ENCODE measurements at places on chromosomes 4 and X.

DNA sequence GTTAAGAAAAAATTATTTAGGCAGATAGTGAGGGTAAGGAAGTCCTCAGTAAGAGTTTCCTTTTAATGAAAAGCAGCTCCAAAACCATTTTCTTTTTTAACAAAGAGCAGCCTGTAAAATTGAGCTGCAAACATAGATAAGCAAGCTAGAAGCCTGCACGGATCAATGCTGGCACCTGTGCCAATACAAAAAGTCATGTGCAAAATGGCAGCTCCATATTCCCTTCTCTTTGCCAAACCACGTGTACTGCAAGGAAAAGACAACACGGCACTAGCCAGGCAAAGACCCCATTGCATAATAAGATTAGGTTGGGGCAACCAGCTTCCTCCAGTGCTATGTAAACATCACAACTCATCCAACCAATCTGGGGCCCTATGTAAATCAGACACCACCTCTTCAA is 268.4 kb upstream of the INTU start:
- DNase-seq, result no peak

DNA sequence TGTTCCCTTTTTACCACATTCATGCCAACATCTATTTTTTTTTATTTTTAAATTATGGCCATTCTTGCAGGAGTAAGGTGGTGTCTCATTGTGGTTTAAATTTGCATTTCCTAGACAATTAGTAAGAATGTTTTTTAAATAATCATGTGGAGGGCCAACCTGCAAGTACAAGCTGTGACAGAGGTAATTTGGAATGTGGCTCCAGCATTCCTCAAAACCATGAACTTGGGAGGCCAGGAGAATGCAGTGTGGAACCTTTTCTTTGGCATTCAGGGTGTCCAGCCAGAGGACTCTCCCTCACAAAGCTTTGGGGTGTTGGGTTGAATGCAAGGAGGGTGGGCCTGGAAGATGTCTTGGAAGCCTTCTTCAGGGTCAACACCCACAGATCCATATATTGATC is 7.3 kb upstream of the TMEM185A start:
- DNase-seq, result no peak

DNA sequence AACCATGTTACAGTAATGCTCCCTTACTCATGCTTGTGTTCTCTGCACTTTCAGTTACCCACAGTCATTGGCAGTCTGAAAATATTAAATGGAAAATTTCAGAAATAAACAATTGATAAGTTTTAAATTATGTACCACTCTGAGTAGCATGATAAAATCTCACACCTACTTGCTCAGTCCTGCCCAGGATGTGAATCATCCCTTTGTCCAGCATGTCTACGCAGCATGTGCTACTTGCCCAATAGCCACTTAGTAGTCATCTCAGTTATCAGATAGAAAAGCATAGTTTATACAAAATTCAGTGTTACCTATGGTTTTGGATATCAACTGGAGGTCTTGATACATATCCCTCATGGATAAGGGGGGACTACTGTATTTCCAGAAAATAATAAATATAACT is 577.1 kb downstream of the GALNTL6 start:
- no peak for DNase-seq

- no peak for DNase-seq
Measured at GRCh38 chr4:8517946-8518345, 62.2 kb upstream of the GPR78 start.

GRCh38 chr4:88975958-88976774 is 80.8 kb downstream of the FAM13A start:
- DNase-seq, result no peak

DNA sequence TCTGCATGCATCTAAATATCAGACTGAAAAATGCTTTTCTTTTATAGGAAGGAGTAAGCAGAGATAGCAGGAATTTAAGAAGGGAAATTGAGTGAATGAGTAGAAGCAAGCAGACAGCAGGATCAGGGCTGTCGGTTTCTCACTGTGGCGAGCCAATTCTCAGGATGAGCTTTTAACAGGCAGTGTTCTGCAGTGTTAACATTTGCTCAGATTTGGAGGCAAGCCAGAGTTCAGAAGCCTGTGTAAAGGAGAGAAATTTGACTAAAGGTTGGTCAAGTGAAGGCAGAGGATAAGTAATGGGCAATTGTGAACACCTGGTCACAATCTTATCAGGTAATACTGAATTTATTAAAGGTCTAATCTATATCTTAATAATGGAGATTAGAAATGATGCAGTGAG is 133.3 kb upstream of the MAGEB16 start:
- DNase-seq, result no peak

GRCh38 chr4:89379511-89380044 is 72.0 kb upstream of the GPRIN3 start:
- DNase-seq, result no peak

DNA sequence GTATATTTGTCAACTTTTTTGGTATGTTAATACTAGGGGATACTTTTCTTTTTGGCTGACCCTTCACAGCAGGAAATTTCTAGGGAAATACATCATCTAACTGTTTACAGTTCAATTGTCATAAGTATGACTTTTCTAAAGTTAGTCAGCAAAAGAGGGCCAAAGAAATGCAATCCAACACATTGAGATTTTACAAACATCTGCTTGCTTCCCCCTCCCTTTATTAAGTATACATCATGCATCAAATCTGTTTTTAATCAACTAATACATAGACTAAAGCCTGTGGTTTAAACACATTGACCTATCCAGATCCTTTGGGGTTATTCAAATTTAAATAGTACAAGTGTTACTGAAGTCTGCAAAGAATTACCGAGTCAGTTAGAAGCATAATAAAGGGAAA is 93.9 kb downstream of the MID1 start:
- no peak for DNase-seq

DNA sequence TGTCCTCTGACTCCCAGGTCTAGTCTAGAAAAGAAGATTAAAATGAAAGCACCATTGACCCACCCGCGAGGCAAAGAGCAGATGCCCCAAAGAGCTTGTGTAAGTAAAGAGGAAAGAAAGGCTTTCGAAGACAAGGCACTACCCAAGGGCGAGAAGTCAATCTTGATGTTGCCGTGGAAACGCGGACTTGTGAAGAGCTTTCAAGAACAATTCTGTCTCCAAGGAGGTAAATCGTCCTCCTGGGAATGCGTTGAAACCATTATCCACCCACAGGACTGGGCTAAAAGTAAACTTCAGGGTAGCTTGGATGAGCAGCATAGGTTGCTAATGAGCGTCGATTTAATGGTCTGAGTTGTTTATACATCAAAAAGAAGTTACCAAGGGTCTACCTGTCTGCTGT is 189.3 kb downstream of the DHRSX start:
- DNase-seq, result no peak

DNA sequence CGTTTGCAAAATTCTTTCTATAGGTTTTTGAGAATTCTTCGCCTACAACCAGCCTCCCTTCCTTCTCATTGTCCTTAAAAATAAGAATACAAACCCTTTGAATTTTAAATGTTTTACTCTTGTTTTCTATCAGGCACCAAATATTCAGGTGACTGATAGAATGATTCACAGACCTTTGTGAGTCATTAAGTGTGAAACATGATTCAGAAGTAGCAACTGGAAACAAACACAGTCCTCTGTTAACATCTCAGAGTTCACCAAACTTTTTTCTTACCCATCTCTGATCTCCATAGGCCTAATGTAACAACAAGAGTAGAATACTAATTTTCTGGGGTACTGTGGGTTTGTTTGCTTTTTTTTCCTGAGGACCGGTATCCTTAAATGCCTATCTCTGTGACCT is 63.4 kb upstream of the MAB21L2 start:
- no peak for DNase-seq

- no peak for DNase-seq
Measured at GRCh38 chrX:1894026-1894294, 279.1 kb downstream of the ASMT start.

GRCh38 chrX:21638311-21638710 is 19.8 kb downstream of the KLHL34 start:
- DNase-seq, result no peak

DNA sequence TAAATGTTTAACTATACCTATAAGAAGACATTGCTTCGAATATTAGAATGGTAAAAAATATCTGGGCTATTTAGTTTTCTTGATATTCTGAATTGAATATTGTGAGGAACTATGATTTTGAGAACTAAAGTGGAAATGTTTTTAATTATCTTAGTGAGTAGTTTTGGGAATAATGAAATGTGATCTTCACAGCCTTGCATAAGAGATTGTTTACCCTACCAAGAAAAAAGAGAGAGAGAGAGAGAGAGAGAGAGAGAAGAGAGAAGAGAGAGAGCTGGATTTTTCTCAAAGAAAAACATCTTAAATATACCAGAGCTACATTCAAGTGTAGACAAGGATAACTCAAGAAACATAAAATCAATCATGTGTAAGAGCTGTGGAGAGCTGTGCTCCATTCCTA is 148.7 kb upstream of the MAD2L1 start:
- DNase-seq, result no peak

GRCh38 chr4:175874306-175874705 is 62.2 kb upstream of the GPM6A start:
- DNase-seq, result no peak

DNA sequence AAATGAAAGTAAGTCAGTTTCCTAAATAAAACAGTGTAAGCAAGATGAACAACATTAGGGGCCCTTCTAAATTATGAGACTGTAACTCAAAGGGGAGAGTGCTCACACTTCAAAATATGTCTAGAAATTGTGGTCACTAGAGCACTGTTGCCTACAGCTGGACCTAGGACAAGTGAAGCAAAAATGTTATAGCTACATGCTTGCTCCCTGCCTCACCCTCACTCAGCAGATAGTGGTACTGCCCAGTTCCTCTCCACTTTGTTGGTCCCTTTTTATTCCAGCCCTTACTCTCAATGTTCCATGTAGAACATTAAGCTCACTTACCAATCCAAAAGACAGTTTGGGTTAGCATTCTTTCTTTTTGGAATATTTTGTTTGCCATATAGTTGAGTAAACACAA is 147.3 kb downstream of the GRIA3 start:
- no peak for DNase-seq

- no peak for DNase-seq
Measured at GRCh38 chr4:149980121-149980682, 98.0 kb upstream of the DCLK2 start.

GRCh38 chrX:63275127-63275526 is 76.0 kb downstream of the SPIN4 start:
- no peak for DNase-seq

DNA sequence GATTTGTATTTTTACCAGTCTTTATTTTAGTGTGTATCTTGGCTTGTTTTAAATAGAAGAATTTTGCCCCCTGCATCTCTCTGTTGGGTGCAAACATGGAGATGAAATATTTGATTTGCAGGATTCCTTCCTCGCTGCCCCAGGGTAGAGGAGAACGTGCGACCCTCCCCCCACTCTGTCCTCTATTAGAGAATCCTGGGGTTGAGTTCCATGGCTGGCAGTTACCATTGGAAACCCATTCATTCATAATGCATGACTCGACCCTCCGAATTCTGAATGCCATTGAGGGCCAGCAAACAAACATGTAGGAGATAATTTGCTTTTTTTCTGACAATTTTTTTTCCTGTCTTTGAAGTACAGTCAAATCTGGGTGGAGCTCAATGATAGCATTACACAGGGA is 53.7 kb downstream of the TRIM2 start:
- DNase-seq, result no peak

DNA sequence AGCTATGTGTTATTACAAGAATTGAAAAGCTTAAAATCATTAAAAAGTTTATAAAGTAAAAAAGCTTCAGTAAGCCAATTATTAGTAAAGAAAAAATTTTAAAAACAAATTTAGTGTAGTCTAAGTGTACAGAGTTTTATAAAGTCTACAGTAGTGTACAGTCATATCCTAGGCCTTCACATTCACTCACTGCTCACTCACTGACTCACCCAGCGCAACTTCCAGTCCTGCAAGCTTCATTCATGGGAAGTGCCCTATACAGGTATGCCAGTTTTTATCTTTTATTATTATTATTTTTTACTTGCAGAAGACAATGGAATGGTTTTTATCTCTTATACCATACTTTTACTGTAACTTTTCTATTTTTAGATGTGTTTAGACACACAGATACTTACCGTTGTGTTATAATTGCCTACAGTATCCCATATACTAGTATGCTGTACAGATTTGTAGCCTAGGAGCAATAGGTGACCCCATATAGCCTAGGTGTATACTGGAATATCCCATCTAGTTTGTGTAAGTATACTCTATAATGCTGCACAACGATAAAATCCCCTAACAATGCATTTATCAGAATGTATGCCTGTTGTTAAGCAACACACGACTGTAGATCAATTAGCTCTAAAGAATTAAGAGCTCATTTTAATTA is 230.7 kb downstream of the DCLK2 start:
- no peak for DNase-seq

DNA sequence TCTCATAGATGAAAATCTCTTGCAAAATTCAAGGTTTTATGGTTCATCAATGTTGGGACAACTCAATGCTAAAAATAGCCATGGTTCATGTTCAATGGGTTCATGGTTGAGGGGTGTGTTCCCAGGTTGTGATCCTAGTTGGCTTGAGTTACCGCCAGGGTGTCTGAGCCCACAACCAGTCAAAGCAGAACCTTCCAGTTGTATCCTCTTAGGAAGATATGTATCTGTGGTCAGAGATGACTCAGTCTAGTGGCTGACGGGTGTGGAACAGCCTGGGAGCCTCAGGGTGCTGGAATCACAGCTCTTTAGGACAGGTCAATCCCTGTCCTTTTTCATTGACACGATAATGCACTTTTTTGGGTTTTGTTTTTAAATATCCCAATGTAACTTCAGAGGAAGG is 192.3 kb upstream of the NR3C2 start:
- DNase-seq, result no peak

- DNase-seq, result no peak
Measured at GRCh38 chr4:89847571-89848325, 10.8 kb upstream of the SNCA start.

DNA sequence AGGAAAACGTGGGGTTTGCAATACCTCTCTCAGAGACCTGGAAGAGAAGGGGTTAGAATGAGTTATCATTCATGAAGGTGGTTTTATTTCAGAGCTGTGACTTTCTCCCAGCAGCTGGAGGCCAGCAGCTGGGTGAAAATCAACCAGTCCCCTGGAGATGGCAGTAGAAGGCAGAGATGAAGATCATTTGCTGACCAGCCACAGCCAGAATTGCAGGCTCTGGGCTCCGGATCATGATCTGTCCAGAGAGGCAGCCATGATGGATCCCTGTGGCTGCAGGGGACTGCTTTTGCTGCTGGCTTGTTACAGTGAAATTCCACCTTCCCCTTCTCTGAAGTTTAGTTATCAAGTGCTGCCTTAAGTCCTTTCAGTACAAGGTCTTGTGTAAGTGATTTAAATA is 46.9 kb upstream of the TAB3 start:
- DNase-seq, result no peak

DNA sequence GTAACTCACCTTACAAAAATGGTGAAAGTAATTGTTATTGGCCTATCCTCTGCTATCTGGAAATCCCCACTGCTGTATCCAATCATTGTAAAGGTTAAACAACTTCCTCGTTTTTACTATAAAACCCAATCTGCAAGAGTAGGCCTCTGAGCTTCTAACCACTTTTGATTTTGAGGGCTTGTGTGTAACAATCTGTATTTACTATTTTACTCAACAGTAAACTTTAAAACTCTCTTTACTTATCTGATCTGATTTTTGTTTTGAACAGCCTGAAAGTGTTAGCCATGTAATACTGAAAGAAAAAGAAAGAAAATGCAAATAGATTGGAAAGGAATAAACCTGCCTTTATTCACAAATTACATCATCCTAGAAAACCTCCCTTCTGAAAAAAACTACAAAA is 63.1 kb downstream of the SLC10A7 start:
- no peak for DNase-seq

- DNase-seq, result no peak
Measured at GRCh38 chr4:186693159-186693815, 30.4 kb downstream of the FAT1 start.

- no peak for DNase-seq
Measured at GRCh38 chr4:38490753-38491446, 173.1 kb upstream of the KLF3 start.

GRCh38 chr4:175784986-175785525 is 27.0 kb downstream of the GPM6A start:
- no peak for DNase-seq

Data from stimulated activated CD4-positive, alpha-beta T cell treated with anti-CD3 and anti-CD28 coated beads, Interleukin-12 subunit alpha, Interleukin-12 subunit beta, amount 100 ng/mL, for 24 hours (primary cell).